ENCODE measurements at places on chromosomes 3 and 15. TPM values are rescaled to one million over a fixed set of nuclear protein-coding genes. Genes with fewer than 3 reads are reported as not detected.

DNA sequence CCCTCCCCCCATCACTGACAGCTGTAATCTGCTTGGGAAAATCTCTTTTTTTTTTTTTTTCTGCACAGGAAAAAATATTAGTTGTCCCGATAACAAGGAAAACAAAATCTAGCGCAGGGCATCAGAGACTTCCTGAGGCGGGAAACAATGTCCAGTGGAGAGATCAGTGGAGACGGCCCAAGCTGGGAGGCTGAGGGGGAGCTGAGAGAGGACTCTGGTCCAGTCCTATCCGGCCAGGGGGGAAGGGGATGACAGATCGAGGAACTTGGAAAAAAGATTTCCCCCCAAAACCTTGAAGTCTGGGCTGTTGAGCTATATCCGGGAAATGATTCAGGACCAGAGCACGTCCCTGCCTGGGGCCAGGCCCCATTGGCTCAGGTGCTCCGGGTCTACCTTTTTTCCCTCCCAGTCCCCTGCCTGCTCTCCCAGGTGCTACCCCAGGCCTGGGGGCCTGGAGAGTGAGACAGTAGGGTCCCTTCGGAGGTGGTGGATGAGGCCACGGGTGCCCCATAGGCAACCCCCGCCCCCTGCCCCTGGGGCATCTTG is 14.0 kb upstream of the DLL4 start:
- no peak for ATAC-seq

- ATAC-seq, result peak; percentile 47
These were observed 89.1 kb upstream of the ALCAM start for GRCh38 chr3:105277656-105278055.

DNA sequence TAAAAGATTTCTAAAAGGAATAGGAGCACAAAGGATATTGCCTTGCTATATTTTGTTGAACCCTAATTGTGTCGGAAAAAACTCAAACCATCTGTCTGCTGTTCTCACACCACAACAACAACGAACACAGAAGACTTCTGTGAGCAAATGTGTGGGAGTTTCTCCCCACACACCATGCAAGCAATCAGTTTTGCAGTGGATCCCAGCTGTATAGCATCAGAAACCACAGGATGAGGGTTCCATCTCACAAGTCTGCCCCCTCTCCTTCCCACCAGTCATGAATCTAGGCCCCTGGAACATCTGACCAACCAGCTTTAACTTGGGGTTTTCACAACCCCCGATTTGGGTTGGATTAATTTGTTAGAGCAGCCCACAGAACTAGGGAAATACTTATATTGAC is 91.3 kb upstream of the SLC4A7 start:
- ATAC-seq, result no peak

Gene ZCWPW2
- 0.40 TPM for total RNA-seq

DNA sequence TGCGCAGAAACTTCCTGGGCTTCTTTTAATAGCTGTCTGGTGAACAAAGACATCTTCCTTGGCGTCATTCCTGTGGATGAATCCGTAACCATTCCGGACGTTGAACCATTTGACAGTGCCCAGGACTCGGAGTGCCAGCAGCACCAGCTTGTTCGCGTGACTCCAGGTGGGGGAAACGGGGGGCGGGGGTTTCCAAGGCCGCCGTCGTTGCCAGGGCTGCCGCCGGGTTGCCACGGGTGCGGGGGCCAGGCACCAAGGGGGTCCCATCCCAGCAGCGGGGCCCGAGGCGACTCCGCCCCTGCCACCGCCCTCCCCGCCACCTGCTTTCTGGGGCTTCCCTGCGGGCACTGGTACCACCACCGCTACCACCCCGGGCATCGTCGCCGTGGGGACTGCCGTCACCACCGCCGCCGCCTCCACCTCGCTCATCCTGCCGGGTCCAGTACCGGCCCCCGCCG is 22.8 kb downstream of the RGMA start:
- no peak for ATAC-seq

GRCh38 chr3:59451800-59452746 is 402.2 kb upstream of the CFAP20DC start:
- ATAC-seq, result no peak

DNA sequence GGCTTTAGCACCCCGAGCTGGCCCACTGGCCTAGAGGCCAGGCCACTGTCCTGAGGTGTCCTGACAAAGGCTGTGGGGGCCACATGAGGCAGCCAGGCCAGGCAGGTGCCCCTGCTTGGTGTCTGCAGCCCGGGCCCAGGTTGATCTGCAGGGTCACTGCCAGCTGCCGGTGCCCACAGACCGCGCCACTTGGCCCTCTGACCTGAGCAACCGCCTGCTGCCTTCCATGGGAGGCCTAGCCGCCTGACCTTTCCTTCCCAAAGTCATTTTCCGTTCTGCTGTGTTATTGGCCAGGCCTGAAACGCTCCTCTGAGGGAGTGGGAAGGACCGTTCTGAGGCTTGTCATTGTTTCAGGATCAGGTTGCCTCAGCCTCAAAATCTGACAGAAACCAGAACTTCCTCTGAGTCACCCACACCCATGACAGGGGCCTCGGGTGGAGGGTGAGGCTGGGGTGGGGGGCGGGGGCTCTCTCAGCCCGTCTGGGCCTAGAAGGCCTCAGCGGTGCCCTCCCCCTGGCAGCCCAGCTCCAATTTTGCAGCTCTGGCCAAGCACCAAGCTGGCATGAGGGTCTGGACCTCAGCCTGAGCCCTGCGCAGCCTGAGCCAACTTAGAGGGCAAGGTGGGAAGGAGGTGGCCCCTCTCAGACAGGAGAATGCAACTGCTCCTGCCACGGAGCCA is 140.7 kb upstream of the MEF2A start:
- peak; percentile 94 for ATAC-seq

GRCh38 chr15:29031502-29032228 is 145.9 kb downstream of the APBA2 start:
- ATAC-seq, result no peak
